ENCODE measurements at places on chromosomes 3 and 15.

- no peak overlapping the region for H3K4me3 ChIP-seq
- no peak for DNase-seq
- no peaks in the 10 kb centered on the region for H3K4me1 ChIP-seq
- H3K27me3 ChIP-seq: peaks cover 10% of the 10 kb centered on the region
- no peaks in the 10 kb centered on the region for H3K36me3 ChIP-seq
- H3K27ac ChIP-seq: no peak overlapping the region
These were observed 58.1 kb upstream of the AGBL1 start for GRCh38 chr15:86021281-86022264.

DNA sequence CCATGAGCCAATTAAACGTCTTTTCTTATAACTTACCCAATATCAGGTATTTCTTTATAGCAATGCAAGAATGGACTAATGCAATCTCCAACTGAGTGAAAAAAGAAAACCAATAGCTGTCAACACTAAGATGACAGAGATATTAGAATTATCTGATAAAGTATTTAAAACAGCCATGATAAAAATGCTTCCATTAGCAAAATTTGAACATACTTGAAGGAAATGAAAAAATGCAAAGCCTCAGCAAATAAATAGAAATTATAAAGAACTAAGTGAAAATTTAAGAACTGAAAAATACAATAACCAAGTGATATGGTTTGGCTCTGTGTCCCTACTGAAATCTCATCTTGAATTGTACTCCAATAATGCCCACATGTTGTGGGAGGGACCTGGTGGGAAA lies 99.6 kb downstream of the BOC start:
- no peak overlapping the region for H3K27ac ChIP-seq
- no peak overlapping the region for H3K4me3 ChIP-seq
- H3K4me1 ChIP-seq: no peaks in the 10 kb centered on the region
- H3K36me3 ChIP-seq: peaks cover 30% of the 10 kb centered on the region
- DNase-seq: no peak
- no peaks in the 10 kb centered on the region for H3K27me3 ChIP-seq

- H3K4me1 ChIP-seq: no peaks in the 10 kb centered on the region
- no peak overlapping the region for H3K27ac ChIP-seq
- H3K4me3 ChIP-seq: no peak overlapping the region
- H3K36me3 ChIP-seq: no peaks in the 10 kb centered on the region
- no peak for DNase-seq
These were observed 216.4 kb downstream of the LRRC3B start for GRCh38 chr3:26839001-26839400.

DNA sequence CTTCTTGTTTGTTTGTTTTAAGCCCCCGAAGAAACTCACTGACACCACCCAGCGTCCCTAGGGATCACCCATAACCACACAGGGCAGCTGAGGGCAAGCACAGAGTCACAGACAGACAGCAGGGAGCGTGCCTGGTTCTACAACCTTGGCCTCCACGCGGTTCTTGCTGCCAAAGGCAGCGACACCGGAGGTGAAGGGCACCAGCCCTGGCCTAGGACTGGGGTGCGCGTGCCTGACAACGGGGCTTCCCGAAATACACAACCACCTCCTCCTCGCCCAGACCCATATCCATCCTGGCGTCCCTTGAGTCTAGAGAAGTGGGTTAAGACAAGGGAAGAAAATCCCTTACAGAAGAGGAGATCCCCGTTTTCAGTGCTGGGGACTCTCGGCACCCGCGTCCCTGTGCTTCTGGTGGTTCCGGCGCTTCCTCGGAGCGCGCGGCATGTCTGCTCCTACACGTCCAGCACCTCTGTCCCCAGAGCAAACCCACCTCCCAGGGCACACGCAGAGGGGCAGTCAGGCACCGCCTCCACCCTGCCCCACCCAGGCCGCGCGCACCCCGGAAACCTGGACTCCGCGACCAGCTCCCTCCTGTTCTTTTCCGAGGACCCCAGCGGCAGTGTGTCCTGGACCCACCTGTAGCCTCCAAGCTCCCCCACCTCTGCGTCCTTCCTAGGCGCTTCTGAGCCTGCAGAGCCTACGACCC lies 911 bp downstream of the RFTN1 start:
- peaks cover 34% of the 10 kb centered on the region for H3K36me3 ChIP-seq
- no peaks in the 10 kb centered on the region for H3K27me3 ChIP-seq
- peak overlapping the region; percentile 99 for H3K4me3 ChIP-seq

DNA sequence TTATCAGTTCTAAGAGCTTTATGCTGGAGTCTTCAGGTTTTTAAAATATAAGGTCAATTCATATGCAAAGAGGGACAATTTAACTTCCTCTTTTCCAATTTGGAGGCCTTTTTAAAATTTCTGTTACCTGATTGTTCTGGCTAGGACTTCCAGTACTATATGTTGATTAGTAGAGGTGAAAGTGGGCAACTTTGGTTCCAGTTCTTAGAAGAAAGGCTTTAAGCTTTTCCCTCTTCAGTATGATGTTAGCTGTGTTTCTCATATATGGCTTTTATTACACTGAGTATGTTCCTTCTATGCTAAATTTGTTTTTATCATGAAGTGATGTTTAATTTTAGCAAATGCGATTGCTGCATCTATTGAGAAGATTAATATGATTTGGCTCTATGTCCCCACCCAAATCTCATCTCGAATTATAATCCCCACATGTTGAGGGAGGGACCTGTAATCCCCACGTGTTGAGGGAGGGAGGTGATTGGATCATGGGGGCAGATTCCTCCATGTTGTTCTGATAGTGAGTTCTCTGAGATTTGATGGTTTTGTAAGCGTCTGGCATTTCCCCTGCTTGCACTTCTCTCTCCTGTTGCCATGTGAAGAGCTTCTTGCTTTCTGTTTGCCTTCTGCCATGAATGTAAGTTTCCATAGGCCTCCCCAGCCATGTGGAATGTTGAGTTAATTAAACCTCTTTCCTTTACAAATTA lies 33.8 kb downstream of the FAIM start:
- no peak overlapping the region for H3K4me3 ChIP-seq
- no peak for DNase-seq
- no peaks in the 10 kb centered on the region for H3K4me1 ChIP-seq
- H3K27me3 ChIP-seq: no peaks in the 10 kb centered on the region

- no peak overlapping the region for H3K27ac ChIP-seq
- no peaks in the 10 kb centered on the region for H3K27me3 ChIP-seq
- H3K4me3 ChIP-seq: no peak overlapping the region
- H3K4me1 ChIP-seq: no peaks in the 10 kb centered on the region
- no peaks in the 10 kb centered on the region for H3K36me3 ChIP-seq
These were observed 56.5 kb downstream of the NEK11 start for GRCh38 chr3:131082871-131083863.

DNA sequence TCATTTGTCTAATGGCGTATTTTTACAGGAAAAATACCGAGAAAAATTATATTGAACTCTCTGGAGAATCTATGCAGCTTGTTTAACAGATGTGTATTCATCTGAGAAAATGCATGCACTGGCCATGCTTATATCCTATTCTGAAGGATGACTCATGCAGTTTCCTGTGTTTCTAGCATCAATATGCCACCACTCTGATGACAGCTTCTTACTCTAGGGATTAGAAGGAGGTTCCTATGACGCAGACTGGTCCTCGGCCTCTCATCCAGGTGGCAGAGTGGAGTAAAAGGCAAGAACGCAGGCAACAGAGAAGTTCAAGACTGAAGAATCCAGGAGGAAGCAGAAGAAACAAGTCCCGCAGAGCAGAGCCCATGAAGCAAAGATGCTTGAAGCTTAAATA lies 910.0 kb upstream of the ROBO1 start:
- no peak for DNase-seq
- no peak overlapping the region for H3K4me3 ChIP-seq
- no peak overlapping the region for H3K27ac ChIP-seq
- no peaks in the 10 kb centered on the region for H3K36me3 ChIP-seq
- H3K4me1 ChIP-seq: no peaks in the 10 kb centered on the region

- H3K27me3 ChIP-seq: peaks cover 2% of the 10 kb centered on the region
- H3K27ac ChIP-seq: no peak overlapping the region
- no peaks in the 10 kb centered on the region for H3K4me1 ChIP-seq
- no peak for DNase-seq
- H3K4me3 ChIP-seq: no peak overlapping the region
These were observed 60.4 kb upstream of the TRPM1 start for GRCh38 chr15:31161951-31162350.

DNA sequence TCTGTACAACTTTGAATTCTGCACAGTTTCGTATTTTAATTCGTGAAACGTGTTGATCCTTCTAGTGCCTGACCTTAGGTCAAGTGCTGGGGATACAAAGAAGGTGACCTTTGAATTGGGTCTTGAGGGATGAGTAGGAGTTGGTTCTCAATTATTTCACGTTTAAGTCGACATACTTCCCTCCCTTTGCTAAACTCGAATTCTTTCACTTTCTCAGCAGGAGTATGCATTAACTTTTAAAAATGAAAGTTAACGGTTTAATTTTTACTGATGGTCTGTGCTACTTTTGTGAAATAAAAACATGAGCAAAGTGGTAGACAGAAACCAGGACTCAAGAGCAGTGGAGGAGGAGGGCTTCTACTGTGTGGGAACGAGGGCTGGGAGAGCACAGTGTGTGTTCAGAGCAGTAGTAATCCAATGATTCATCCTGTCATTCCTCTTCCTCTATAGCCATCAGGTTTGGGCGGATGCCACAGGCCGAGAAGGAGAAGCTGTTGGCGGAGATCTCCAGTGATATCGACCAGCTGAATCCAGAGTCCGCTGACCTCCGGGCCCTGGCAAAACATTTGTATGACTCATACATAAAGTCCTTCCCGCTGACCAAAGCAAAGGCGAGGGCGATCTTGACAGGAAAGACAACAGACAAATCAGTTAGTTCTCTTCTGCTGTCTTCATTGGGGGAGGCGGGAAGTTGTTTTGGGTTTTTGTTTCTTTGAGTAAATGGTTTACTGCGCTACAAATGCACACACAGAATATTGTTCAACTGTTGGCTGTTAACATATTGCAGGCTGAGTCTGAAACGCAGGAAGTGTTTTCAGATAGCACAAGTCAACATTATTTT lies 78.6 kb upstream of the TSEN2 start:
- H3K4me1 ChIP-seq: peaks cover 10% of the 10 kb centered on the region
- DNase-seq: no peak
- no peak overlapping the region for H3K27ac ChIP-seq
- H3K36me3 ChIP-seq: no peaks in the 10 kb centered on the region
- peaks cover 8% of the 10 kb centered on the region for H3K27me3 ChIP-seq

GRCh38 chr3:88152841-88153240 lies 3.1 kb downstream of the C3orf38 start:
- no peaks in the 10 kb centered on the region for H3K27me3 ChIP-seq
- H3K4me3 ChIP-seq: no peak overlapping the region
- peaks cover 35% of the 10 kb centered on the region for H3K36me3 ChIP-seq
- H3K4me1 ChIP-seq: peaks cover 45% of the 10 kb centered on the region
- no peak for DNase-seq

DNA sequence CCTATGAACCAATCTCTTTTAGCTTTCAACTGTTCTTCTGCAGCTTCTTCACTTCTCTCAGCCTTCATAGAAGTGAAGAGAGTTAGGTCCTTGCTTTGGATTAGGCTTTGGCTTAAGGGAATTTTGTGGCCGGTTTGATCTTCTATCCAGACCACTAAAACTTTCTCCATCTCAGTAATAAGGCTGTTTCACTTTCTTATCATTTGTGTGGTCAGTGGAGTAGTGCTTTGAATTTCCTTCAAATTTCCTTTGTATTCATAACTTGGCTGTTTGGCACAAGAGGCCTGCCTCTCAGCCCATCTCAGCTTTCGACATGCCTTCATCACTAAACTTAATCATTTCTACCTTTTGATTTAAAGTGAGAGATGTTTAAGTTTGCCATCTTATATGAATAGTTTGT lies 21.7 kb downstream of the DZIP1L start:
- no peak for DNase-seq
- H3K4me3 ChIP-seq: no peak overlapping the region
- H3K27me3 ChIP-seq: peaks cover 3% of the 10 kb centered on the region
- no peak overlapping the region for H3K27ac ChIP-seq

DNA sequence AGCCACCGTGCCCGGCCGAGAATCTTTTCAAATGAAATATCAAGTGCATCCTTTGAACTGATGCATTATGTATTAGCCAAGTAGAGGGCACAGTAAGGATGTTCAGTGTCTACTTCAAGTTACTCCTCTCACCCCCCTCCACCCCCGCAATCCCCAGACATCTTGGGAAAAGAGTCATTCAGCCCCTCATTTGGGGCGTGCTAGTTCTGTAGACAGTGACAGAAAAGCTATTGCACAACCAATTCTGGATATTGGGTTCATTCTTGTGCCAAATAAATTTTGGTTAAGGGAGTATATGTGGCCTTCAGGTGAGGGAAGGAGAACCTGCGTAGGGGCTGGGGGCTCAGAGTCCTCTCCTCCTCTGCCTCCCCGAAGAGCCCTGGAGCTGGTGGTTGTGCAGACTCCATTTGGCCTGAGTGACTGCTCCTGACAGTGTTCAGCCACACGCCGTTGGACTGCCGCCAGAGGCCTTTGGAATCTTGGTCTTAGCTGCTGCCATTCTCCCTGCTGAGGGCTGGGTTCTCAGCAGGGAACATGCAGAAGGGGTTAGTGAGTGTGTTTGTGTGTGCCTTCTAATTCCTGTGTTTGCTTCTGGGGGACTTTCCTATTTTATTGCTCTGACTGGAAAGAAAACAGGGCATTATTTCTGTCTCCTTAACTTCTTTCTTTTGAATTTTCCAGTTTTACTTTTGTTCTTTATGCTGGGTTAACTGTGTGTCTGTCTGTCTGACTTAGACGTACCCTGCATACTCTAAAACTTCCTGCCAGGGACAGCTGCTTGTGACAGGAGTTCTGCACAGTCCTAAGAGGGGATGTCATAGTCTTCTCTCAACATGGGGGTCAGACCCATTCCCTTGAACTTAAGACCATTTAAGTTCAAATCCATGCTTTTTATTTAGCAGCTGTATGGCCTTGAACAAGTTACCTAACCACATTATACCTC lies 21.0 kb downstream of the RARB start:
- H3K27ac ChIP-seq: no peak overlapping the region
- H3K27me3 ChIP-seq: peaks cover 1% of the 10 kb centered on the region

- no peak for DNase-seq
- no peaks in the 10 kb centered on the region for H3K4me1 ChIP-seq
- H3K4me3 ChIP-seq: no peak overlapping the region
- no peak overlapping the region for H3K27ac ChIP-seq
These were observed 28.7 kb downstream of the ULK4 start for GRCh38 chr3:41933154-41933676.

GRCh38 chr3:51659942-51660341 lies 11.1 kb upstream of the TEX264 start:
- no peak overlapping the region for H3K27ac ChIP-seq
- no peak overlapping the region for H3K4me3 ChIP-seq
- no peak for DNase-seq
- peaks cover 46% of the 10 kb centered on the region for H3K36me3 ChIP-seq

DNA sequence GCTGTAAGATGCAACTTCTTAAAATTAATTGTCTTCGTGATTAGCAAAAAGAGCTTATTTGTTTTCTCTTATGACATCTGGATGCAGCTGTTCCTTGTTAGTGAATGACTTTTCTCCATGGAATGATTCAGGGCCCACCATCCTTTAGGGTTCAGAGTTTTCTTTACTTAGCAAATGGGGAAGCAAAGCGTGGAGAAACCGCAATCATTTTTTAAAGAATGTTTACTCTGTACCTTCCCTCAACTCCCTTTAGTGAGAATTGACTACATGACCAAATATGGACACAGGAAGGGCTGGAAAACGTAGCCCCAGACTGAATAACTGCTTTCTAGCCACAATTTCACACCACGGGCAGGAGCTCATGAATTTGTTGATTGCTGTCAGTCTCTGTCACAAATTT lies 130.1 kb downstream of the EDEM1 start:
- no peak for DNase-seq
- no peak overlapping the region for H3K4me3 ChIP-seq
- peaks cover 9% of the 10 kb centered on the region for H3K4me1 ChIP-seq
- H3K27ac ChIP-seq: no peak overlapping the region

GRCh38 chr3:122353215-122353614 lies 28.2 kb downstream of the CSTA start:
- no peaks in the 10 kb centered on the region for H3K27me3 ChIP-seq
- H3K4me3 ChIP-seq: no peak overlapping the region
- no peak overlapping the region for H3K27ac ChIP-seq
- H3K36me3 ChIP-seq: no peaks in the 10 kb centered on the region
- DNase-seq: no peak
